ENCODE measurements at places on chromosomes 1 and 21.

GRCh38 chr1:40704817-40705733, 13.6 kb downstream of the NFYC start:
- peaks cover 1% of the 10 kb centered on the region for H3K4me1 ChIP-seq
- no peaks in the 10 kb centered on the region for H3K36me3 ChIP-seq
- no peak for DNase-seq
- H3K4me3 ChIP-seq: no peak overlapping the region
- H3K27ac ChIP-seq: no peak overlapping the region

GRCh38 chr1:39979654-39980053, 24.7 kb downstream of the MFSD2A start:
- peaks cover 2% of the 10 kb centered on the region for H3K4me1 ChIP-seq
- H3K27me3 ChIP-seq: no peaks in the 10 kb centered on the region
- H3K4me3 ChIP-seq: no peak overlapping the region
- no peak for DNase-seq
- H3K27ac ChIP-seq: no peak overlapping the region

DNA sequence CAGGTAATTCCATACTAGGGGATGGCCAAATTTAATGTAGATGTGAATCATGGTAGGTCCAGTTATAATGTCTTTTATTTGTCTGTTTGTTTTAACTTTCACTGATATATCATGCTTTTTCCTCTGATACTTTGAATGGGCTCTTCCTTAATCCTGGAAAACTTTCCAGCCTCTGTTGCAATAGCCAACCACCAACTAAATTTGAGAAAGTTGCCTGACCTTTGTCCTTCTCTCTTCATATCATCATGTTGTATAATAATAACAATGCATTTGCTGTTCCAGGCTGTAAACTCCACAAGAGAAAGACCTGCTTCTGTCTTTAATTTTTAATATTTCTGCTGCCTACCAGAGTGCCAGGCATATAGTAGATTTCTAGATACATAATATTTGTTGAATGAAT, 146.1 kb downstream of the HMCN1 start:
- H3K27ac ChIP-seq: no peak overlapping the region
- no peaks in the 10 kb centered on the region for H3K4me1 ChIP-seq
- H3K36me3 ChIP-seq: no peaks in the 10 kb centered on the region
- no peak overlapping the region for H3K4me3 ChIP-seq

GRCh38 chr21:44505673-44506278, 34.2 kb downstream of the KRTAP10-1 start:
- no peaks in the 10 kb centered on the region for H3K36me3 ChIP-seq
- H3K27ac ChIP-seq: no peak overlapping the region
- no peak overlapping the region for H3K4me3 ChIP-seq
- no peak for DNase-seq

- no peaks in the 10 kb centered on the region for H3K27me3 ChIP-seq
- DNase-seq: no peak
- no peaks in the 10 kb centered on the region for H3K36me3 ChIP-seq
These were observed 770.9 kb upstream of the TPTE start for GRCh38 chr21:9750341-9751086.

- no peaks in the 10 kb centered on the region for H3K36me3 ChIP-seq
- peaks cover 25% of the 10 kb centered on the region for H3K27me3 ChIP-seq
- no peak overlapping the region for H3K27ac ChIP-seq
- H3K4me3 ChIP-seq: no peak overlapping the region
These were observed 6.4 kb upstream of the C1orf159 start for GRCh38 chr1:1122078-1122811.

DNA sequence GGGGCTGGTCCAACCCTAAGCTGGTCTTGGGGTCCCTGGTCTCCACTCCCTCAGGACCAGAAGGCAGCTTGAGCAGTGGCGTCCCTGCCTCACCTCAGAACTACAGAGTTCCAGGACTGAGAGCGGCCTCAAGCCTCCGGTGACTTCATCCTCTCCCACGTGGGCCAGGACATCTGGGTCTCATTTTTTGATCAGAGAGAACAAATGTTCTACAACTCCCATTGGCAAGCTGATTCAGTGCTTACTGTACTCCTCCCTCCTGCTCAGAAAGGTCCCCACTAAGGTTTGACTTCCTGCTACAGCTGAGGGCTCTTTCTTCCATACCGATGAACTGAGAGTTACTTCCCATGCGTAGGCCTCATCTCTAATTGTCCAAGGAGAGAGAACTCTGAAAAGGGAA, 78.5 kb downstream of the PLXNA2 start:
- no peaks in the 10 kb centered on the region for H3K36me3 ChIP-seq
- H3K27ac ChIP-seq: no peak overlapping the region
- H3K27me3 ChIP-seq: no peaks in the 10 kb centered on the region
- H3K4me3 ChIP-seq: no peak overlapping the region
- H3K4me1 ChIP-seq: peaks cover 21% of the 10 kb centered on the region

- H3K36me3 ChIP-seq: no peaks in the 10 kb centered on the region
- DNase-seq: peak; percentile 78
- H3K4me1 ChIP-seq: no peaks in the 10 kb centered on the region
- no peaks in the 10 kb centered on the region for H3K27me3 ChIP-seq
These were observed at the start of gene CCDC181 for GRCh38 chr1:169427081-169427641. Gene CCDC181, minus strand, starts transcription at chr1:169427474. Its CDS starts 2,547 bp downstream, at chr1:169424927.

GRCh38 chr1:177996957-177997356, 27.1 kb upstream of the SEC16B start:
- peaks cover 8% of the 10 kb centered on the region for H3K4me1 ChIP-seq
- no peaks in the 10 kb centered on the region for H3K27me3 ChIP-seq
- no peaks in the 10 kb centered on the region for H3K36me3 ChIP-seq
- no peak overlapping the region for H3K4me3 ChIP-seq
- H3K27ac ChIP-seq: no peak overlapping the region

GRCh38 chr21:31429506-31429905, 85.4 kb upstream of the TIAM1 start:
- DNase-seq: no peak
- H3K27ac ChIP-seq: no peak overlapping the region
- peaks cover 2% of the 10 kb centered on the region for H3K36me3 ChIP-seq
- peaks cover 10% of the 10 kb centered on the region for H3K4me1 ChIP-seq

DNA sequence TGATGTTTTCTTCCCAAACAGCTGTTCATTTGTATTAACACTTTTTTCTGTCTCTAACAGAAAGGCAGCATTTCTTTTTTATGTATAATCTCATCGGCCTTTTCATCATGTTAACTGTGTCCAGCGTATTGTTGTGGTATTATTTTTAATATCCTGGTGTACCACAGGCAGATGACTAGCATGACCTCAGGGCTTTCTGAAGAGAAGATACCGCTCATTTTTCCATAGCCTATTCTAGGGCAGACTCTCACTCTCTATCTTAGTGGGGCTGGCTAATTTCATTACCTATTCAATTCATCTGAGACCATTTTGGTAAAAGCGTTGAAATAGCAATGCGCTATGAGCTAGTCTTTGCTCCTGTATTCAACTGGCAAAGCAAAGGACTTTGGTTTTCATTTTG, 209.9 kb downstream of the SDCCAG8 start:
- no peaks in the 10 kb centered on the region for H3K27me3 ChIP-seq
- no peak for DNase-seq
- H3K4me3 ChIP-seq: no peak overlapping the region

DNA sequence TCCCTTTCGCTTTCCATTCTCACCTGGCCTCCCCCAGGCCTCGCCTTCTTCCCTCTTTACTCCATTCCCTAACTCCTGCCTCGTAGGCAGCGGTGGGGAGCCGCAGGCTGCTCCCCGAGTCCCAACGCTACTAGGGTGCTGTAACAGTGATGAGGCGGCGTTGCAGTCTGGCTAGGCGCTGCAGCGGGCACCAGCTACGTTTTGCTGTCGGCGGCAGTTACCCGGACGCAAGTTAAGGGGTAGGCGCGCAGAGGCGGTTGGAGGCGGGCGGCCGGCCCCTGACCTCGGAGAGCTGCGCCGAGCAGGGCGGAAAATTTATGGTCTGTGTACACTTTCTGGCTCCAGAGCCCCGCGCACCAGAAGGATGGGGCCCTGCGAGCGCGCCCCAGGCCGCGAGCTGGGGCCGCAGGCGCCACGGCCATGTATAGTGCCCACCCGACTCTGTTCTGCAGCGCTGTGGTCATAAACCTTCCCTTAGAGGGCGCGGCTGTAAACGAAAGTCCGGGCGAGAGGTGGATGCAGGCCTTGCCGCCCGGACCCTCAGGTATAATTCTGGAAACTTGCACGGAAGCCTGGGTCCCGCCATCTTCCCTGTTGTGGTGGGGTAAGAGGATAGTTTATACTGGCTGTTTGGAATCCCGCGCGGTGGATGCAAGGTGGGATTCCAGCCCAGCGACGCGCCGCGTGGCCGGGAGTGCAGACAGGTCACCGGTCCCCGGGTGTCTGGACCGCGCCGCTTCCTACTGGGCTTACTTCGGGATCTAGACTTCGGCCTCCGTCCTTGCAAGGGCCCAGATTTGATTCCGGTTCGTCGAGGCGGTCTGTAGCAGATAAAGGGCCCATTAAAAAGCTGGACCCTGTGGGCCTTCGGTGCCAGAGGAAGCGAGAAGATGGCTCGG, 15.0 kb downstream of the HLX start:
- H3K27ac ChIP-seq: no peak overlapping the region
- H3K36me3 ChIP-seq: no peaks in the 10 kb centered on the region
- H3K27me3 ChIP-seq: peaks cover 77% of the 10 kb centered on the region
- H3K4me1 ChIP-seq: peaks cover 6% of the 10 kb centered on the region

DNA sequence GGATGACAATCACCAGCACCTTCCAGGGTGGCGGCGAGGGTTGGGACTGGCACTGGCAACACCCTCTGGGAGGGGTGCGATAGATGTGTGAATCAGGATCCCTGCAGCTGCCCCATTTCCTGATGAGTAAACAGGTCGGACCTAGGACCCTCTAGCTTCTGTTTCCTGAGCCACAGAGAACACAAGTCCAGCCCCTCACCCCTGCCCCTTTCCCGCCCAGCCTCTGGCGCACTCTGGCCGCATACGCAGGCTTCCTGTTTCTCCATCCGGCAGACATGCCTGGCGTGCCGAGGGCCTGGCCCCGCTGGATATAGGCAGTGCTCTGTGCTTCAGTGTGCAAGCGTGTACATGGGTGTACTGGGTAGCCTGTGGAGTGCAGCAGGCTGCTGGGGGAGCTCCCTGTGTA, 4.6 kb downstream of the PEAR1 start:
- peak overlapping the region; percentile 17 for H3K4me3 ChIP-seq
- peaks cover 36% of the 10 kb centered on the region for H3K4me1 ChIP-seq
- peaks cover 7% of the 10 kb centered on the region for H3K27me3 ChIP-seq
- no peak for DNase-seq
- H3K36me3 ChIP-seq: no peaks in the 10 kb centered on the region
- H3K27ac ChIP-seq: no peak overlapping the region

- peaks cover 8% of the 10 kb centered on the region for H3K4me1 ChIP-seq
- H3K27ac ChIP-seq: no peak overlapping the region
- no peaks in the 10 kb centered on the region for H3K27me3 ChIP-seq
These were observed 3.4 kb upstream of the GPR25 start for GRCh38 chr1:200869376-200869752.

GRCh38 chr1:111989531-111990025, at the start of gene KCND3:
Gene KCND3, minus strand, starts transcription at chr1:111989668.
- peaks cover 8% of the 10 kb centered on the region for H3K4me1 ChIP-seq
- no peak within 1 kb of the TSS for H3K27ac ChIP-seq
- H3K4me3 ChIP-seq: peak within 1 kb of the TSS; percentile 78
- H3K27me3 ChIP-seq: peaks cover 37% of the 10 kb centered on the region
- peak; percentile 36 for DNase-seq
- no peaks in the 10 kb centered on the region for H3K36me3 ChIP-seq

DNA sequence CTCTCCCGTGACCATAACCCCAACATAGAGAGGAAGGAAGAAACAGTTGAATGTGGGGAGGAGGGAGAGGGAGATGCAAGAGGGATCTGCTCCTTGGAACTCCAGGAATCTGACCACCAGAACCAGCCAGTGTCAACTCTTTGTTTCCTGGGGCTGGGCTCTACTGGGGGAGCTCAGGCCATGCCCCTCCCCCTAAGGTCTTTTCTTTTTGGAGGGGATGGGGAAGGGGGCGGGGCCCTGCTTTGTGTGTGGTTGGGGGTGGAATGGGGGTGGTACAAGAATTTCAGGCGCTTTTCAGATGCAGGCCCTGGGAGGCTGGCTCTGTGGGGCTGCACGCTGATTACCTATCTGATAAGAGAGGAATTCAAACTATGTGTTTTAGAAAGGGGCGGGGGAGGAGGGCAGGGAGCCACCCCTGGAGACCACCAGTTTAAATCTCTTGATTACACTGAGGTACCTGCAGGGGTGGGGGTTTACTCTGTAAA, 8.3 kb downstream of the LIN28A start:
- H3K27ac ChIP-seq: peak overlapping the region; percentile 99
- DNase-seq: peak; percentile 96
- peaks cover 27% of the 10 kb centered on the region for H3K4me1 ChIP-seq
- H3K4me3 ChIP-seq: no peak overlapping the region

- H3K4me1 ChIP-seq: peaks cover 3% of the 10 kb centered on the region
- no peaks in the 10 kb centered on the region for H3K36me3 ChIP-seq
- DNase-seq: no peak
- no peak overlapping the region for H3K27ac ChIP-seq
- H3K4me3 ChIP-seq: no peak overlapping the region
These were observed 675.1 kb upstream of the ADGRL2 start for GRCh38 chr1:81125672-81126071.

GRCh38 chr1:12658531-12659453, 14.9 kb downstream of the AADACL4 start:
- H3K27me3 ChIP-seq: no peaks in the 10 kb centered on the region
- peak; percentile 82 for DNase-seq
- H3K4me3 ChIP-seq: no peak overlapping the region
- no peak overlapping the region for H3K27ac ChIP-seq
- H3K4me1 ChIP-seq: no peaks in the 10 kb centered on the region

- H3K27ac ChIP-seq: no peak overlapping the region
- H3K4me3 ChIP-seq: no peak overlapping the region
- H3K4me1 ChIP-seq: peaks cover 7% of the 10 kb centered on the region
These were observed 22.1 kb downstream of the AHDC1 start for GRCh38 chr1:27581823-27582243.

DNA sequence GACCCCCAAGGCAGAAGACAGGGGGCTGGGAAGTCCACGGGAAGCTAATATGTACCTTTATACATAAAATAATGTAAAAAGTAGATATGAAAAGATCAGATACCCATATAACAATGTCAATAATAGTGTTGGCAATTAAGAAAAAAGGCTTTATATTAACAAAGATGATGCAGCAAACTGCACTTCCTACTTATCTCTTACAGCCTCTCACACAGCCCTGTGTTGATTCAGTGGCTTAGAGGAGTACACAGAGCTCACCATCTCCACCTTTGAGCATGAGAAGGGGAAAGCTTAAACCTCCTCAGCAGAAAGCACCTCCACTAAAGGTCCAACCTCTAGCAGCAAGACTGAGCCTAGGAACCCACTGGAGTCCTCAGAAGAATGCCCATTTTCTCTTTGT, 7.2 kb upstream of the VSIG8 start:
- no peak overlapping the region for H3K27ac ChIP-seq
- H3K4me1 ChIP-seq: peaks cover 3% of the 10 kb centered on the region
- H3K27me3 ChIP-seq: no peaks in the 10 kb centered on the region
- H3K36me3 ChIP-seq: no peaks in the 10 kb centered on the region
- H3K4me3 ChIP-seq: no peak overlapping the region

GRCh38 chr1:32246888-32247273, at the start of gene FAM167B:
Gene FAM167B, plus strand, starts transcription at chr1:32247222. Its CDS starts 200 bp downstream, at chr1:32247422.
- H3K36me3 ChIP-seq: no peaks in the 10 kb centered on the region
- no peak within 1 kb of the TSS for H3K4me3 ChIP-seq
- H3K27ac ChIP-seq: no peak within 1 kb of the TSS
- DNase-seq: no peak

Data from neuronal stem cell (in vitro differentiated cells).